ENCODE measurements at places on chromosomes 5 and 9.

GRCh38 chr5:79974886-79975285 lies 16.2 kb downstream of the MTX3 start:
- no peak for DNase-seq

- peak; percentile 9 for DNase-seq
These were observed at the start of gene FRMPD1 for GRCh38 chr9:37650873-37651768. TSS of gene FRMPD1 (plus strand) at chr9:37650954. CDS start at chr9:37692642, 41,688 bp downstream.

GRCh38 chr5:23684103-23684502 lies 176.7 kb downstream of the PRDM9 start:
- no peak for DNase-seq

- no peak for DNase-seq
These were observed 565.2 kb upstream of the TLE4 start for GRCh38 chr9:79006546-79006945.

DNA sequence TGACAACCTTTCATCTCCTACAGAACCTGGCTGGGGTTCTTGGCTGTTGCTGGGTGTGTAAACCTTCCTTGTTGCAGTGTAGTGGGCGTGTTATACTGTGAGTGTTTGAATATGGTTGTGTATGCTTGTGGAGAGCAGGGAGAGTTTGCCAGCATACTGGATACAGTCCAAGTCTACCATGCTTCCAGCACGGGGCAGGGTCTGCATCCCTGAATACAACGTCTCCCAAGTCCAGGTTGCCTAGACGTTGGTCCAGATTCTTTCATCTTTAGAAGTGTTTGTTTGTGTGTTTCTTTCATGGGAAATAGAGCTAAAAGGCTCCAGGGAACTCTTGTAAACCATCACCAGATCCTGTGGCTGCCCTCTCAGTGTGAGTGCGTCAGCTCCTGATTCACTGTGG lies 46.4 kb downstream of the SYK start:
- no peak for DNase-seq

DNA sequence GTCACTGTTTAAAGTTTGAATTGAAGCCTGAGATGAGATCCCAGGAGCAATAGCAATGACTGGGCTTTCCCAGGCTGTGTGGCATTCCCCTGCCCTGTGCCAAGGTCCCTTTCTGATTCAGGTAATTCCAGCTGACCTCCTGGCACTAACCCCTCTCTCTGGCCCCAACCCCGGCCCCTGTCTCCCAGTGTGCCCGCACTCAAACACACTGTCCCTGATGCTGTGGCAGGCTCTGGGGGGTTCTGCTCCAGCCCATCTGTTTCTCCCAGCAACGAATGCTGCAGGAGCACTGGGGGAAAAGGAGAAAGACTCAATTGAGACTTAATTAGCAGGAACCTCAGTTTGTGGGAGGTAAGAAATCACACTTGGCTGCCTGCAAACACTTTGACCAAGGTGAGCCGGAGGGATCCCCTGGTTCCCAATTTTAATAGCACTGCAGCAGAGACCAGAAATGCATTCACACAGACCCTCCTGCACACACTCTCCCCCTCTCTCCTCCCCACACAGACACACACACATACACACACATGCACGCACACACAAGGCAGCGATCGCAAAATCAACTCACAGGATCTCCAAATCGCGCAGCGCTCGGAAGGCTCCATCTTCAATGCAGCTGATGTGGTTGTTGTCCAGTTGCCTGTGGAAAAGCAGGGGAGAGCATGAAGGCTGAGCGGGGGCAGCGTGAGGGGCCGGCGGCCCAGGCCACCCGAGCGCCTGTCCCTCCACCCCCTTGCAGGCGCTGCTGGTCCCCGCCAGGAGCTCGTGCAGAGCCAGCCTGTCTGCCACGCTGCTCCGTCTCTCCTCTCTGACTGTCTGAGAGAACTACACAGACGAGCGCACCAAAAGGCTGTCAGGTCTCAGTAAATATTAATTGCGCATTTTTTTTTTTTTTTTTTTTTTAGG lies 265.1 kb upstream of the PANK3 start:
- no peak for DNase-seq

- no peak for DNase-seq
These were observed 80.7 kb upstream of the TNFAIP8 start for GRCh38 chr5:119275146-119275545.

- no peak for DNase-seq
These were observed 16.9 kb downstream of the PTTG1 start for GRCh38 chr5:160438316-160439204.

GRCh38 chr9:89419978-89420394 lies 77.9 kb downstream of the SEMA4D start:
- DNase-seq, result no peak

GRCh38 chr5:128143911-128144310 lies 60.3 kb downstream of the SLC12A2 start:
- no peak for DNase-seq

GRCh38 chr5:145429170-145429569 lies 406.0 kb downstream of the PRELID2 start:
- DNase-seq, result no peak

DNA sequence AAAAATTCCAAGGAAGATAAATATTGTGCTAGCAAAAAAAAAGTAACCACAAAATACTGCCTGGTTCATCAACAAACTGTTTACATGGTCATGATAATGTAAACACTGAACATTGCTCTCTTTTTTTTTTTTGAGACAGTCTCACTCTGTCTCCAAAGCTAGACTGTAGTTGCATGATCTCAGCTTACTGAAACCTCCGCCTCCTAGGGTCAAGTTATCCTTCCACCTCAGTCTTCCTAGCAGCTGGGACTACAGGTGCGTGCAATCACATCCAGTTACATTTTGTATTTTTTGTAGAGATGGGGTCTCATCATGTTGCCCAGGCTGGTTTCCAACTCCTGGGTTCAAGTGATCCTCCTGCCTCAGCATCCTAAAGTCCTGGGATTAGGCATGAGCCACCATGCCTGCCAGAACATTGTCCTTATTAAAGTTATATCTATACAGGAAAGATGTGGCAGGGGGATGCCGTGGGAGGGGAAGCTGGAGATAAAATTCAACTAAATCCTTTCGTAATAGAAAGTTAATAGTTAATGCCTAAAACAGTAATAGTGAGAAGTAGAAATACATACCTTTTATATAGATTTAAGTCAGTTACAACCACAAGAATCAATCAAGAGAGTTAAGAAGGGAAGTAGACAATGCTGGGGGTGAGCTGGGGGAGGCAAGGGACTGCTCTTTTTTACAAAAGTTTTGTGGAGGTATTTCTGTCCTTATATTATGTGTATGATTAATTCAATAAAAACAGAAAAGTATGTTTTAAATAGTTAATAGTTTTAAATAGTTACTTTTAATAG lies 52.3 kb downstream of the RGMB start:
- DNase-seq, result no peak

Data from activated CD8-positive, alpha-beta memory T cell treated with anti-CD3 and anti-CD28 coated beads for 48 hours (primary cell).